ENCODE measurements at places on chromosomes 7 and 10.

GRCh38 chr10:9743639-9744038, 1274.0 kb upstream of the CELF2 start:
- DNase-seq = no peak

DNA sequence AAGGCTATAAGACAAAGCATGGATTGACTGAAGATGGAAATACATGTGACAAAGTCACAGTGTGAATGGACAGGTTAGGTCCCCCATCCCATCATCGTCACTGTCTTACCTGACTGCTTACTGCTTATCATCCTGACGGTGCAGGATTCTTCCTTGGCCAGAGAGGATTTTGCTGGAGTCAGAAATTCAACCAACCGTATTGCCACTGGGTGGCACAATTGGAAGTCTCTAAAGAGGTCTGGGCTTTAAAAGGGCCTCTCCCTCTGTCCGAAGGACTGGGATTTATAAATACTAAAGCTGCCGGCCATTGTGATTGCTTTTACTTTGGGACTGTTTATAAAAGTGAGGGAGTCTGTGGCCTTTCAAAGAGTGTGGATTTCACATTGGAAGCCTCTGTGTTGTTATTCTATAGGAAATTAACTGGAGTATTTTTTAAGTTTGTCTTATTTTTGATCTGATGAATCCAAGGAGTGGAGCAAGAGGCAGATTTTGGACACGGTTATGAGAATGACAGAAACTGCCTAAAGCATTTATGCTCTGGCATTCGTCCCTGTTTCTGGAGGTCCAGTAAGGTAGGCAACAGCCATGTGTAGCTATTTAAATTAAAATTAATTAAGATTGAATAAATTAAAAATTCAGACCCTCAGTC, 113.3 kb upstream of the CREB5 start:
- DNase-seq = peak; percentile 39

- DNase-seq = peak; percentile 47
Measured at GRCh38 chr7:55593515-55594318, 21.4 kb upstream of the VOPP1 start.

DNA sequence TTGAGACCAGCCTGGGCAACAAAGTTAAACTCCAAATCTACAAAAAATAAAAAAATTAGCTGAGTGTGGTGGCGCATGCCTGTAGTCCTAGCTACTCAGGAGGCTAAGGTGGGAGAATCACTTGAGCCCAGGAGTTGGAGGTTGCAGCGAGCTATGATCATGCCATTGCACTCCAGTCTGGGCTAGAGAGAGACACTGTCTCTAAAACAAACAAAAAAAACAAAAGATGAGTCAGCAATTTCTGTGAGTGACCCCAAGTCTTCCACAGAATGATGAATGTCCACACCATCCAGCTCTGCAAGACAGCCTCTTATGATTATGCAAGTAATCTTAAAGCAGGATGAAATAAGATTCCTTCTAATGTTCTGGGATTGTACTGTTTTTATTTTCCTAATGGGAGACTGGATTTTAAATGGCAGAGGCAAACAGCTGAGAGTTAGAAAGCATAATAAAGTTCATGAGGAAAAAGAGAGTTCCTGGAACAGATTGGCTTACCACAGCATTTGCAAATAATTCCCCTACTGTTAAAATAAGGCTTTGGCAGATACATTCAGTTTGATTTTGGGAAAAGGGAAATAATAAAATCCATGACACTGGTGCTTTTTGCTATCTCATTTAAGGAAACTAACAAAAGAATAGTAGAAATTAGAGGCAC, 18.9 kb upstream of the PRKAR2B start:
- no peak for DNase-seq

GRCh38 chr7:22137026-22137425, 191.3 kb upstream of the CDCA7L start:
- DNase-seq = no peak

- DNase-seq = no peak
Measured at GRCh38 chr7:95205665-95206225, 118.6 kb downstream of the PON1 start.

GRCh38 chr7:35384761-35385700, 131.1 kb upstream of the TBX20 start:
- peak; percentile 9 for DNase-seq

DNA sequence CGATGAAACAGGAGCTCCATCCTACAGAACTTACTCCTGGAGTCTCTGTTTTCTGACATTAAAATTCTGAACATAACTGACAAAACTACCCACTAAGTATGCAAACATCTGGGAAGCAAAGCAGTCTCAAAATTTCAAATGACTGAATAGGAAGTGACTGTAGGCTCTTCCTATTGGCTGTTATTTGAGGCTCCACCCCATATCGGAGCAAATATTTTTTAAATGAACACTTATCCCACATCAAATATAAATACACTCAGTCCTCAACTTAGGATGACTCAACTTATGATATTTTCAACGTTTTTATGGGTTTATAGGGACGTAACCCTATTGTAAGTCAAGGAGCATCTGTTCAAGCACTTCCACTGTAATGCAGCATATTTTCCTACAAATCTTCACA, 8.8 kb downstream of the HSPA12A start:
- DNase-seq = no peak

DNA sequence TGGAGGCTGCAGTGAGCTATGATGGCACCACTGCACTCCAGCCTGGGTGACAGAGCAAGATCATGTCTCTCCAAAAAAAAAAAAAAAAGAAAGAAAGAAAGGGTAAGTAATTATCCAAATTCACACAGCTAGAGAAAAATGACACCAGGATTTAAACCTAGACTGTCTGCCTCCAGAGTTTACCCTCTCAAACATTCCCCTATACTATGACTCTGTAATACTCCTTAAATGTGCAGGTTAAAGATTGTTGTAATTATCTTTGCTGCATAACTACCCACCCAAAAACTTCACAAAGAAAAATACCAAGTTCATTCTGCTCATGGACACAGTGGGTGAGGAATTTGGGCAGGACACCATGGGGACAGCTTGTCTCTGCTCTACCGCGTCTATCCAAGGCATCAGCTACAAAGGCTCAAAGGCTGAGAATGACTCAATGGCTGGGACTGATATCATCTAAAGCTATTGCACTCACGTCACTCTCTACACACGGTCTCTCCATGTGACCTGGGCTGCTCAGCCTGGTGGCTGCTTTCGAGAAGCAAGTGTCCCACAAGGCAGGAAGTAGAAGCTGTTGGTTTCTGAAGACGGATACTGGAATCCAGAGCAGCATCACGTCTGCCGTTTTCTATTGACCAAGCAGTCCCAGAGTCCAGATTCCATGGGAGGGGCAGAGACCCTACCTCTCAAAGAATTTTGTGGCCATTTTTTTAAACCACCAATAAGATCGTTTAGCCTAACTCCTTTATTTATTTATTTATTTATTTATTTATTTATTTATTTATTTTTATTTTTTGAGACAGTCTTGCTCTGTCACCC, 185.7 kb upstream of the AUTS2 start:
- no peak for DNase-seq

- no peak for DNase-seq
Measured at GRCh38 chr10:83677795-83678194, 461.5 kb upstream of the GHITM start.

DNA sequence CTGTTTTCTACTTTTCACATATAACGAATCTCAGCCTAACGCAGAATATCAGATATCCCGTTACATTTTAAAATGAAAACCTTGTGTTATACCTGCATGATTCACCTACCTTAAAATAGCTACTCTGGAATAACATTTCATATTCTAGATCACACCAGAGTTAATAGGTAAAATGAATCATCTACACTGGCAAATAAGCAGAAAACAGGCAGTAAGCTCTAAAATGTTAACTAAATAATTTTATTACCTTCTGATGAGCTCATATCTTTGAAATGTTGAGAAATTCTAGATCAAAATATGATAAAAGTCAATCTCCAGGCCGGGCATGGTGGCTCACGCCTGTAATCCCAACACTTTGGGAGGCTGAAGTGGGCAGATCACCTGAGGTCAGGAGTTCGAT, 71.3 kb downstream of the CPEB3 start:
- DNase-seq = no peak

DNA sequence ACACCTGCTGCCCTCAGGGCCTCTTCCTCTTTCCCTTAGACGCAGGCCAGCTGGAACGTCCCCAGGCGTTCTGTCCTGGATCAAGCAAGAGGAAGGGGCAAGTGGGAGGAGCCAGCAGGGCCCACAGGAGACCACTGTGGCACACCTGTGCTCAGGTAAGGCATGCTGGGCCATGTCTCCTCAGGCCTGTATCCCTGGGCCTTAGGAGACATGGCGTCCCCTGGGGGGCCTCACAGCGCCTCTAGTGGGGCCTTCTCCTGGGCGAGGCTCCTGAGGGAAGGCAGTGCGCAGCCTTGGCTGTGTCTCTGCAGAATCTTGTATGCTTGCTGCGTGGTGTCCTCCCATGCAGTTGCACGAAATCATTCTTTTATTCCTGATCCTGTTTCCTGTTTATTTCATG, 31.3 kb downstream of the ZNF783 start:
- no peak for DNase-seq

DNA sequence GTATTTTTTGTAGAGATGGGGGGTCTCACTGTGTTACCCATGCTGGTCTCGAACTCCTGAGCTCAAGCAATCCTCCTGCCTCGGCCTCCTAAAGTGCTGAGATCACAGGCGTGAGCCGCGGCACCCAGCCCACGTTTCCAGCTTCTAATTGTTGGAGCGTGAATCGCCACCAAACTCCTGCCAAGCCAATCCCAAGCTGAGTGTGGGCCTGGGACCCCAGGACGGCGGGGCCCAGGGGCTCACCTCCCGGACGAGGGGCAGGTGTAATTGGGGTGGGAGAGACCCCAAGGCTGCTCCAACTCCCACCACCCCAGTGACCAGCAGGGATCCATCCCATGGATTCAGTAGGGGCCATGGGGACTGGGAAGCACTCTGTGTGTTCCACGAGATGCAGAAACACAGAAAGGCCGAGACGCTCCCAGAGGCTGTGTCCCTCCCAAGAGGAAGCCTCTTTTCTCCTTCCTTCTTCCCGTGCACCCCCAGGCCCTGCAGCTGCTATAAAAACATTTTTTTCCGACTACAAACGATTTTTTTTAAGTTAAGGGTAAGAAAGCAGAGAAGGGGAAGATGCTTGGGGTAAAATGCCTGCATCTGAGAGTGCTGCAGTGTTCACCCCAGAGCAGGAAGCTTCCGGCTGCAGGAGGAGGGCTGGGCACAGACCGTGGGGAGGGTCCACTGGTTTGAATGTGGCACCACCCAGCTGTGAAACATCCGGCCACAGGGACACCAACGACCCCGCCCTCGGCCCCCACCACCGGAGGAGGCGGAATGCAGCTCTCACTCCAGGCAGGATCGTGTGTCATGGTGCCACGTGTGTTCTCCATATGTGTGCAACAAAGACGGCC, 76.5 kb downstream of the MICALL2 start:
- DNase-seq = no peak
